Stimulated activated CD4-positive, alpha-beta T cell treated with anti-CD3 and anti-CD28 coated beads, Interleukin-1b, Interleukin-23, amount 100 ng/mL, for 4 hours (primary cell): ENCODE measurements at places on chromosomes 4 and X.

GRCh38 chrX:107716816-107717700 is 58.5 kb downstream of the TSC22D3 start:
- DNase-seq = peak; percentile 42

- no peak for DNase-seq
Observed at GRCh38 chr4:98939892-98940298, 11.0 kb upstream of the EIF4E start.

DNA sequence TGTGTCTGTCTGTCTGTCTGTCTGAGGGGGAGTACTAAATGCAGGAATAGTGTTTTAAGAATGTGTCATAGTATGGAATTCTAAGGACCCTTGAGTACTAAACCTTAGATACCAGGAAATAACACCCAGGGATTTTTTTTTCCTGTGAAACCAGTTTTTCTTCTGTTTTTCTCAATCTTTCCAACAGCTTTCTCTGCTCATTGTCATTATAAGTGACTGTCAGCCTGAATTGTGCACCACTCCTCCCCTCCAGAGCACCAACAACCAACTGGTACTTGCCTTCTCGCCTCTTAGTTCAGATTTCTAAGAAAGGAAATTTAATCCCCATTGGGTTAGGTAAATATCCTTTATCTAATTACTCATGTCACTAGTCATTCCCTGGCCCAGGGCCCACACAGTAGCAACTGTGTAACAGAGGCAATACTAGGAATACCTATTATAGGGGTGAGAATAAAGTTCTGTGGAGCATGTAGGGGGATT is 320.6 kb downstream of the ADGRL3 start:
- no peak for DNase-seq

- DNase-seq = no peak
Observed at GRCh38 chrX:69988955-69989394, 60.8 kb downstream of the AWAT2 start.

GRCh38 chr4:121923306-121923705 is 28.6 kb downstream of the TRPC3 start:
- DNase-seq = no peak

DNA sequence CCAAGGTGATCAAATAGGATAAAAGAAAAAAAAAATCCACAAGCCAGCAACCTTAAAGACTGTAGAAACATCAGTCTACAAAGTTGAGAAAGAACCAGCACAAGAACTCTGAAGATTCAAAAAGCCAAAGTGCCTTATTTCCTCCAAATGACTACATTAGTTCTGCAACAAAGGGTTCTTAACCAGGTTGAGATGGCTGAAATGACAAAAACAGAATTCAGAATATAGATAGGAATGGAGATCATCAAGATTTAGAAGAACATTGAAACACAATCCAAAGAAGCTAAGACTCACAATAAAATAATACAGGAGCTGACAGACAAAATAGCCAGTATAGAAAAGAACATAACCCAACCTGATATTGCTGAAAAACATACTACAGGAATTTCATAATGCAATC is 156.5 kb upstream of the ZCCHC13 start:
- DNase-seq = no peak

DNA sequence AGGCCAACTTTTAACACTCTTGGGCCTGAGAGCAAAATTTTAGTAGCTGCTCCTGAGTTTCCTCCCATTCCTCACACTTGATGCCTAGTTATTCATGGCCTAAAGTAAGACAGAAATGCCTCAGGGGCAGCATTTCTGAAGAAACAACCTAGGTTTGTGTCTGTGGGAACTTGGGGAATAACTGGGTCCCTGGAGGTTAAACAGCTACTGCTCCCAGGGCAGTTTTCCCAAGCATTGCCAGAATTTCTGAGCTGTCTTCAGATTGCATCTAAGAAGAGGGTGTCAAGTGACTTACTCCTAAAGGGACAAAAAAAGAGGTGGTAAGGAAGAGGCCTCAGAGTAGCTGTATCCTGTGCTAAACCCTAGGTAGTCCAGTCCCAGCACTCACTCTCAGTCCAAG is 130.8 kb upstream of the ACSL4 start:
- DNase-seq = no peak

DNA sequence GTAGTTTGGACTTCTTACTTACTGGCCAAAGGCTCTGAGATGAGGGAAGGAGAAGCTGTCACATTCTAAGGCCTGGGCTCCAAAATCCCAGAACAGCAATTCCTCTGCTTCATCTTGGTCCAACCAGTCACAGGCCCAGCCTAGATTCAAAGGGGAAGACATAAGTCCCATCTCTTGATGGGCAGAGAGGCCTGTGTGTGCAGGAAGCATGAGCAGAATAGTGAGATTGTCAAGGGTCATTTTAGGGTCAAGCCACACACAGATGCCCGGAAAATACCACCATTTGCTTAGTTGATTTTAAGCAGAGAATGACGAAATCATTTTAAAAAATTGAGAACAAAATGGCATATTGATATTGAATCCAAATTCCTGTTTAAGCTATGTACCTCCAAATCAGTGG is 580.9 kb upstream of the ZFP42 start:
- no peak for DNase-seq

DNA sequence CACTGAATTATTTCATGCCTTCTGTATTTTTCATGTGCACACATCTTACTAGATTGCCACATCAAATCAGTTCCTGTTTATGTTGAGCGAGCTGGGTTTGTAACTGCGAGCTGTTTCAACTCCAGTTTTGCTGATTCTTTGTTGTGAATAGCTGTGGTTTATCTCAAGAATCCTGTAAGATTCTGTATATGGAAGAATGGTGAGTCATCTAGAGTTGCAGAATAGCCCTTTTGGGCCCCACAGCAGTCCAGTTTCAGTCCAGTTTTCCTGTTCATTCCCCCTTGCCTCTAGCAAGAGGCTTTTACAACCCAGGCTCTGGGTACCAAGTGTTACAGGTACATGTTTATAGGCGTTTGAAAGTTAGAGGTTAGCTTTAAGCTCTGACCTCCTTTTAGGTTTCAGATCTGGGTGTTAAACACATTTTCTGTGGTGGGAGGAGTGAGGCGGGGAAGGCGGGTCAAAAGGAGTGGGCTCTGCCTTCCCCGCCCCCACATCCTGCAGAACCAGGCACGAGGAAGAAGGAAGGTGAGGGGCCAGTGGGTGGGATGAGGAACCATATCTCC is 32.7 kb downstream of the TBC1D14 start:
- no peak for DNase-seq

GRCh38 chr4:97587912-97588311 is 555.4 kb downstream of the STPG2 start:
- DNase-seq = no peak

DNA sequence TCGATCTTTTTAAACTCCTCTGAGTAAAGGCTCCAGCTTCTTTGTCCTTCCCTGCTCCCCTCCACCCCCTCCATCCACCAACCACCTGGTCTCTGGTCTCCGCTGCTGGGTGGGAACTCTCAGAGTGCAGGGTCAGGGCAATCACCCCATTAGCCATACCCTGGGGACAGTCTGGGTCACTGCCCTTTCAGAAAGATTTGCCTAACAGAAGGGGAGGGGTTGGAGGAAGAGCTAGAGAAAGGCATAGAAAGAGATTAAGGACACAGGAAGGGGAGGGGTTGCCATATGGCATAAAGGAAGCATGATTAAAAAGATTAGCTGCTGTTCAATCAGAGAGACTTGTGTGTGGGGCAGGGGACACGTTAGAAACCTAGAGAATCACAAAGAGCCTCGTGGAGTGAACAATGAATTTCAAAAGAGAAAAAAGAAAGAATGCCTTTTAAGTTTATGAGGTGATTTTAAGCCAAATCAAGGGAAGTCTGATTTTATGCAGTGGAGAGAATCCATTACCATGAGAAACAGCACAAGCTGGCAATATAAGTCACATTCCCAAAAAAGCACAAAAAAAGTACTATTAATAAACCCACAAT is 115.5 kb upstream of the ACSL4 start:
- no peak for DNase-seq

- no peak for DNase-seq
Observed at GRCh38 chr4:165540206-165540830, 161.5 kb downstream of the CPE start.

GRCh38 chr4:153481478-153481877 is 15.3 kb downstream of the TMEM131L start:
- no peak for DNase-seq

DNA sequence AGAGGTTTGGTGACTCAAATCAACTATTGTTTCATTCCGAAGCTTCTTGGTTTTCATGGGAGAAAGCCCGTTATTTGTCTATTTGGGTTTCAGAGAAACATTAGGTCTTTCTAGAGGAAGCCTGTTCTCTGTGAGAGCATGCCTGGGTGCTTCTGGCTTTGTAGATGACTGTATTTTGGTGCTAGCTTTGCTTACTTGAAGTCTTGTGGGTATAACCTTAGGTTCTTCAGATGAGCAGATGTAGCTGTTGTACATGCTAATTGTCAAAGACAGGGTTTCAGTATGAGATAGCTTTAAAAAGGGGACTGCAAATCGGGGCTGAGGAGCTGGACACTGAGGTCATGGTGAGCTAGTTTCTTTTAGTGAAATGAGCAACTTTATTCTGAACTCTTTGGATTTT is 7.9 kb upstream of the STOX2 start:
- DNase-seq = no peak

DNA sequence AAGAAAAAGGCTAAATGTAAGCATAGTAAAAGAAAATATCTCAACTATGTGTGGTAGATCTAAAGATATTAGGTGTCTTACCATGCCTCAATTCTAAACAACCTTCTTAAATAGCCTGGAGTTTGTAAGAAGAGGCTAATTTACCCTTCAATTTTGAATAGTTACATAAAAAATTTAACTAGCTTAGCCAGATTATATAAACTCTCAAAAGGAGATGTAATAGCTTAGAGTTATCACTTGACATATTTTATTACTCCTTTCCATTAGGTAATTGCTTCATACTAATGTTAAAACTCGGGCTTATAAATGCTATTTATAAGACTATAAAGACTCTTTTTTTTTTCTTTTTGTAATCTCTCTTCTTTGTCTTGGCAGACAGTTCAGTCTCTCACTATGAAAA is 297.5 kb upstream of the PABPC4L start:
- DNase-seq = no peak

- no peak for DNase-seq
Observed at GRCh38 chr4:5361968-5362367, 310.7 kb downstream of the STK32B start.

DNA sequence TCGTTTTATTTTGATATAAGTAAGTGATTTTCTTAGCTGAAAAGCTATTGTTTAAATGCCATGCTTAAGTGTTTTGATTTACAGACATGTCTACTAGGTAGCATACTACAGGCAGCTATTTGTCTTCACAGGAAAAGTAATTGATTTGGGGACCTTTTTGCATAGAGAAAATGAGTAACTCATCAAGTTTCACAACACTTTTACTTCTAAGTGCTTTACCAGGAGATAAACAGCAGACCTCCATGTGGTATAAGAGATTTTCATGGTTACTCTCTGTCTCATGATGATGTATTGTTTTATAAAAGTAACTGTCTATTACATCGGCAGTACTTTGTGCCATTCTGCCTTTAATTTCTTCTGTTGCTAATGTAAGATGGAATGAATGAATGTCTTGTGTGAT is 28.7 kb downstream of the RBPJ start:
- DNase-seq = no peak

DNA sequence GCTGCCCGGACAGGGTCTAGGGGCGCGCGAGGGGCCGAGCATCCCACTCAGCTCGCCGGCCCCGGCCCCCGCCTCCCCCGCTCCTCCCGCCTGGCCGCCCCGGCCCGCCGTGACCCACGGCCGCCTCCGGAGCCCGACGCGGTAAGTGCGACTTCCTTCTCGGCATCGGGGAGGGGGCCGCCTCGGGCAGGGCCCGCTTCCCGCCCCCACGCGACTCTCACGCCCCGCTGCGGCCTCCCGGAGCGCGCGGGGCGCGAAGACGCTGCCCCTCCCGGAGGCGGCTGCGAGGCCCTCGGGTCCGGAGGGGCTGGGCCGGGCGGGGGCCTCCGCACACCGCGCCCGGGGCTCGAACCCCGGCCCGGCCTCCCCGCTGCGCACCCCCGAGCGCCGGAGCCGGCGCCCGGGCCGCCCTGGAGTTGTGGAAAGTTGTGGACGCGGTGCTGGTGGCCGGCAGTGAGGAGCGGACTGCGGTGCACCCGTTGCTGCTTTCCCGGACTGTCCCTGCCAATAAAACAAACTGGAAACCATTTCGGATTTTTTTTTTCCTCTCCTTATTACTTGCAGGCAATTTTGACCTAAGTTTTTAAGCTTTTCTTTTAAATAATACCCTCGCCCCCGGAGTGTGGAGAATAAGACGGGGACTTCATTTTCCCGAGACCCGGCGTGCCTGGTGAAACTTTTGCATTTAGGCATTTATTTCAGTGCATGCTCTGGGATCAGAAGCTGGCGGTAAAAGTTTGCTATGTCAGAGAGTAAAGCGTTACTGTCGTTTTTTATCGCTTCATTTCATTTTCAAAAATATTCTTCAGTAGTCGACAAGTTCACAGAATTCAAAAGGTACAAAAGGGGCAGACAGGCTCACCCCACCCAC is 13.0 kb upstream of the TMEM156 start:
- peak; percentile 37 for DNase-seq

DNA sequence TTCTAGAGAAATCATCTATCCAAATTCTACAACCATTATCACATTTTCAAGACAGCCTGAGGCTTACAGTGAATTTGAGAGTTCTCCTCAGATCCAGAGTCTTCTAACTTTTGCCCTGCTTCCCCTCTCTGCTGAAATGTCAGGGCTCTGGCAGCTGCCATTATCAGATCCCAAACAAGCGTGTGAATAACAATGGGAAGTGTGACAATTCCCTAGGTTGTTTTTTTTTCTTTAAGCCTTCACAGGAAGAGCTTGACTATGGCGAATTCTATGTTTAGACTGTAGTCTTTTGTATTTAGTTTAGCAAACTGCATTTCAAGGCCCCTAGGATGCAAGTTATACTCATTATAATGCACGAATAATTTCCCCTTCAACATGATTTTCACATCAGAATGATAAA is 61.3 kb upstream of the KDR start:
- no peak for DNase-seq

GRCh38 chr4:9899306-9900055 is 118.0 kb downstream of the DRD5 start:
- DNase-seq = no peak

DNA sequence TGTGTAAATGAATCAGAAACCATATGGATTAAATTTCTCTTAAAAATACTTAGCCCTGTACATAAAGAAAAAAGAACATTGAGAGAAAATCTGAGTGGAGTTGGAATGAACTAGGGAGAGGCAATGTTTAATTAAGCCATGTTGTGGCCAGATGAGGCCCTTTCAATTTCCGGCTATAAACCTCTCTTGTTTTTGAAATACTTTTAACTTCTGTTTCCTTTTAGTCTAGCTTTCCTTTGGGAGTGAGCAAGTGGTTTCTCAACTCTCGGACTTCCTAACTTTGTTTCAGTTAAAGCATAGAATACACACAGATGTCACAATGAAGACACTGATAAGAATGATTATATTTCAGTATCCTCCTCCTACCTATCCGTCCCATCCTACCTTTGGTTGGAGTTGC is 197.2 kb downstream of the ARHGAP24 start:
- no peak for DNase-seq

DNA sequence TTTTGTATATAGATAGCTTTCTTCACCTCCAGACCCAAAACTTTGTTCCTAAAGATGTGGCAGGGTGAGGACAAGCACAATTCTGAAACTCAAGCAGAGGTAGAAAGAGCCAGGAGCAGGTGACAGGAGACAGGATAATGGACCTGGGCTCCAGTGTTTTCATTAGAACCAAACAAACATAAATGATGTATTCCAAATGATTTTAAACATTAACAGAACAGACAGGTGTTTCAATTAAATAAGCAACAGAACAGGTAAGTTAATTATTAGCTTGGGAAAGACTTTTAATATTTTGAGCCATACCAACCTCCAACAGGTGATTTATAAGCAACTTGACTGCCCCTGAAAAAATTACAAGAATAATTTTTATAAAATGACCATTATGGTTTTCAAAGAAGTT is 459.4 kb upstream of the LCORL start:
- DNase-seq = no peak

- DNase-seq = no peak
Observed at GRCh38 chrX:19272452-19272851, 71.3 kb upstream of the PDHA1 start.
